Activated CD4-positive, alpha-beta T cell treated with anti-CD3 and anti-CD28 coated beads, Interleukin-2, amount 10 ng/mL, durations not matched to agents 7 days and 5 days (primary cell): ENCODE measurements at places on chromosomes 5 and 9.

DNA sequence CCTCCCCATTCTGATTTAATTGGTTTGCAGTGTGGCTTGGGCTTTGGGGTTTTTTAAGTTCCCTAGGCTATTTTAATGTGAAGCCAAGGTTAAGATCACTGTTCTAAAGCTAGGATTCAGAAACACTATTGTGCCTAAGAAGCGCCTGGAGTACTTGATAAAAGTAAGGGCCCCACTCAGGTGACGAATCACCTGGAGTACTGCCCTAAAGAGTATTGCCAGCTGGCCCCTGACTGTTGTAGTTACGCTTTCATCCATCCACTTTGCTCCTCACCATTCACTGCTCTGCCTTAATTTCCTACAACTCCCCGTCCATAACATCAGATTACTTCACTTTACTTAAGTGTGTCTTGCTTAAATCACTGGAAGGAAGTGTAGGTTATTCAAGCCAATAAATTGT lies 119.3 kb downstream of the CD180 start:
- DNase-seq: no peak

- no peak for DNase-seq
These were observed 48.7 kb downstream of the MARCHF3 start for GRCh38 chr5:126981701-126982100.

DNA sequence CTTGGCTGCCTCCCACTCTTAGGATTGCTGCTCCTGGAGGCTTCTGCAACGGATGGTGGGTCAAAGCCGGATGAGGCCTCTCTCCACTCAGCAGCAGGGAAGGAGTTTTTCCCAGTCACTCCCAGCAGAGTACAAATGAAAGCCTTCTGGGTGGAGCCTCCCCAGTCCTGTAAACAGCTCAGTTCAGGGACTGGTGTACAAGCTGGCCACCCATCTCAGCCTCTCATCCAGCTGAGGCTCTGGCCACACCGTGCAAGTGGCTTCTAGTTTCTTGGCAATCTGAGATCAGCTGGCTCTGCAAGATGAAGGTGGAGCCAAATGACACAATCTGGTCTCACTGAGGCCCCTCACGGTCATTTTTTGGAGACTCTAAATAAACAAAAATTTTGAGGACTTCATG lies 10.0 kb downstream of the GPX3 start:
- DNase-seq: no peak

GRCh38 chr9:97907046-97907445 lies 15.3 kb downstream of the TRMO start:
- peak; percentile 39 for DNase-seq

GRCh38 chr5:172533399-172534228 lies 79.3 kb upstream of the SH3PXD2B start:
- DNase-seq: no peak

GRCh38 chr9:36846621-36847020 lies 187.4 kb downstream of the PAX5 start:
- no peak for DNase-seq

- DNase-seq: no peak
These were observed 51.1 kb downstream of the KLHL3 start for GRCh38 chr5:137684761-137685160.

GRCh38 chr5:103374473-103374963 lies 116.0 kb downstream of the MACIR start:
- DNase-seq: no peak

DNA sequence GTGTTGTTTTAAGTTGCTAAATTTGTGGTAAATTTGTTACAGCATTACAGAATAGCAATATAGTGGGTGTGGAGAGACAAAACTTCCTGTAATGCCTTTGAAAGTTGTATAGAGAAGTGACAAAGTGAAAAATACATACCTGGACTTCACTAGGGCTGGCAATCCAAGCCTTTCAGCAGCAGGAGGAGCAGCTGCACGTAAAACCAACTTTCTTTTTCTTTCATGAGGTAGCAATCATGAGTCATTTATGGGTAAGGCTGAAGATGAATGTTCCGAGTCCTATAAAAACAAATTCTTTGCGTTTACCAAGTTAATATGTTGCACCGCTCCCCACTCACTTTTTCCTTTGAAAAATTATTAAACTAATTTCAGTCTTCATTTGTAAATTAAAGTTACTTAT lies 1138.2 kb downstream of the TAF11L14 start:
- no peak for DNase-seq

DNA sequence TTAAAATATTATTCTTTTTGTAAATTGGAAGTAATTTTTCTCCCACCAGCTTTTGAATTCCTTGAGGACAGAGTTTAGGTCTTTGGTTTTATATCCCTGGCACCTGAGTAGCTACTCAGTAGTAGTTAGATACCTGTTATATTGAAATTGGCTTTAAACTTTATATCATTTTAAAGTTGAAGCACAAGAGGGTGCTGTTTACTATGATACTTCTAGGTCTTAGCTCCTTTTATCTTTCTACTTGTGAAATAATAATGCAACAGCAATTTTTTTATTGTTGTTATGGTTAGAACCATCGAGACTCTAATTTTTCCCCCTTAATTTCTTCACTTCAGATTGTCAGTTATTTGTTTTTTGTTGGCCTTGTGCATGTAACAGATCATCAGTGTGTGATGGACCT lies 46.3 kb downstream of the AP3S1 start:
- no peak for DNase-seq

DNA sequence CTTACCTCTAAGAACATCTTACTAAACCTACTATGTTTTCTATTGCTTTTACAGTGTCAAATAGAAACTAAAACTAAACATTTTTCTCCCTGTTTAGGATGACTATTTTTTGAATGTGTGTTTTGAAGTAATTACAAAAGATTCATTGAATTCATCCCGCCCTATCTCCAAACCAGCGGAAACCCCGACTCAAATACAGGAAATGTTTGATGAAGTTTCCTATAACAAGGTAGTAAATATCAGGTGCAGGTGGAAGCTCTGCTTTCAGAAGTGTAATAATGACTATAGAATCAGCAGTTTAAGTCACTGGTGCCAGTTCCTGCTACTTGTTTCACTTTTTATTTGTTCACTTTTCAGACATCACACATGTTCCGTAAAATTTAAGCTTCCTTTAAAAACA lies 20.0 kb downstream of the ERAP2 start:
- DNase-seq: peak; percentile 64

DNA sequence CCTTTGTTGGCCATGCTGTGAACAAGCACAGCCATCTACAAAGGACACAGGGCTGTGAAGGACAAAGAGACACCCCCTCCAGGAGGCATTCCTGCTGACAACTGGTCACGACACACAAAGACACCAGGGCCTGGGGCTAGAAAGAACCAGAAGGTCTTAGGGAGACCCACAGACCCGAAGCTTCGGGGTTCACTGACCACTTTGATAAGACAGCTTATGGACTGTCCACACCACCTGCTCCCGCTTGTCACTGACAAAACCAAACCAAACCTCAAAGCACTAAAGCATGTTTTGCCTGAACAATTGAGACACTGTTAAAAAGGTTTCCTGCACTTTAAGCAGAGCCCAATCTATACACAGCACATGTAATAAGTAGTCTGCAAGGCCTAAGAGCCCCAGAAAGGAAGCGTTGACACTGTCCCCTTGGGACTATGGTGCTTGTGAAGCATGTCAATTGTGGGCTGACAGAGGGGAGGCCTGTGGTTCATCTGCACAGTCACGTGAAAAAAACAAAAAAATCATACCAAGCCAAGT lies 185.0 kb downstream of the GAPVD1 start:
- DNase-seq: no peak

- no peak for DNase-seq
These were observed 23.1 kb upstream of the AKNA start for GRCh38 chr9:114410910-114411309.

DNA sequence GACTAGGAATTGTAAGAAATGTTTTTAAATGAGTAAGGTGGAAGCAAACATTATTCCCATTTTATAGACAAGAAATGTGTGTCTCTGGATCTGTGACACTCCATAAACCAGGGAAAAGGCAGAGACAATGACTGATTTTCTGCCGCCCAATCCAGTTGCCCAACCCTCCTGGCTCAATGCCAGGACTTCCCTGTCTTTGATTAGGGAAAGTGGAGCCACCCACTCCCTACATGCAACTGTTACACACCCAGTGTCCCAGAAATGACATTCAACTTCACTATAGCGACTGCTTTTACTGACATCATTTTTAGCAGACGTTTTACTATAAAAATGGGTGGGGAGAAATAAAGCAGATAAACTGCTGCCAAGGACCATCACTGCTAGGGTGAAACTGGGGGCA lies 79.7 kb downstream of the THBS4 start:
- no peak for DNase-seq

DNA sequence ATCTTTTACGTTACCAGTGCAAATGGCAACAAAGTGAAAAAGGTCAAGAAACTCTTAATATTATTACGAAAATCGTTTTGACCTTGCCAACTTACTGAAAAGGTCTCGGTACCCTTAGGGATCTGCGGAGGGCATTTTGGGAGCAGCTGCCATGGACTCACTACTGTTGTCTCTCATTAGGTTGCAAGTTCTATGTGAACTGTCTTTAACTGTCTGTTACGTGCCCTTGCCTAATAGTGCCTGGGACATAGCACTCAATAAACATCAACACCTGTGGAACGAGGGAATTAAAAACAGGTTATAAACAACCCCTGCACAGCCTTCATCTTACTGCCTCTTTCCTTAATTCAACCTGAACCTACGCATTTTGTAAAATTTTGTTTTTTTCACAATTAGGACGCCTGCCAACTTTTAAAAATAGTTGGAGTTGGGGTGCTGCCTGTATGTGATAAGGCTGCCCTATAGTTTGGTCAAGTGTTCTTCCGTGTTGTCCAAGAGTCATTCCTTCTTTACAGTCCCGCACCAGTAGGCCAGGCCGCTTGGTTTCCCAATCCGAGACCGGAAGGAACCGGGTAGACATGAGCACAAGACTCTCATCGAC lies 527 bp upstream of the SREK1 start:
- no peak for DNase-seq

GRCh38 chr9:99013550-99013949 lies 69.8 kb downstream of the COL15A1 start:
- peak; percentile 35 for DNase-seq

DNA sequence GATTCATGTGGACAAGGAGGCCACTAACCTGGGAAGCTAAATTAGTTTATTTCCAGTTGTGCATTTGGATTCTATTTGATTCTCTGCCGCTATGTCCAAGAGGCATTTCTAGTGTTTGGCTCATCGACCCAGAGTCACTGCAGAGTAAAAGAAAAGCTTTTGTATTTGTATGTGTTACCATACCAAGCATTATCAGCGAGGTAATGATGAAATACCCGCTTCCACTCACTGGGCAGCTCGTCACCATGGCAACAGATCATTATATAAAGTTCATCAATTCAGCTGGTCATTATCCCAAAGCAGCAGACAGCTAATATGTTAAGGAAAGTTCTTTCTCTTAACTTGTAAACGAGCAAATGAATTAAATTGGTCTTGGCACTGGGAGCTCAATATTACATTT lies 380.3 kb downstream of the SEMA5A start:
- no peak for DNase-seq

DNA sequence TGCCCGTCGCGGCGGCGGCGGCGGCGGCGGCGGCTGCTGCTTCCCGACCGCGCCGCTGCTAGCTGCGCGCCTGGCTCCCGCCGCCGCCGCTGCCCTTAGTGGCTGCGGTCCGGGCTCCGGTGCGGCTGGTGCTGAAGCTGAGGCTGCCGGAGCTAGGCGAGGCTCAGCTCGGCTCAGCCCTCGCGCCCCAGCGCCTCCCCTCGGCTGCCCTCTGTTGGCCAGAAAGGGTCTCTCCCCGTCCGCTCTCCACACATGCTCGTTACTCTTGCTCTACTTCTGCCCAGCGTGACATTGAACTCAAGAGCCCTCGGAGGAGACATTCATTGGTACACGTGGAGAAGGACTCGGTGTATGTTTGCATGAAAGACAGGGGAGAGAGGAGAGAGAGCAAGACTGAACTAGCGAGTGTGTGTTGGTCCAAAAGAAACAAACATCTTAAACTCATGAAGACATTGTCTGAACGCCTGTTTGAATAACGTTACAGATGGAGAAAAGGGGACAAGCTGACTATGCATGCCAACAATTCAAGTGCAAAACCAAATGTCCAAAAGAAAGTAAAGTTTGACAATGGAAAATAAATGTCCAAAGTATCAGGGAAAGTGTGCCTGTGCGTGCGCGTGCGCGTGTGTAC lies at the start of gene HCN1:
Gene HCN1, minus strand, starts transcription at position 175 of the 631 bp plus-strand sequence.
- peak; percentile 30 for DNase-seq

DNA sequence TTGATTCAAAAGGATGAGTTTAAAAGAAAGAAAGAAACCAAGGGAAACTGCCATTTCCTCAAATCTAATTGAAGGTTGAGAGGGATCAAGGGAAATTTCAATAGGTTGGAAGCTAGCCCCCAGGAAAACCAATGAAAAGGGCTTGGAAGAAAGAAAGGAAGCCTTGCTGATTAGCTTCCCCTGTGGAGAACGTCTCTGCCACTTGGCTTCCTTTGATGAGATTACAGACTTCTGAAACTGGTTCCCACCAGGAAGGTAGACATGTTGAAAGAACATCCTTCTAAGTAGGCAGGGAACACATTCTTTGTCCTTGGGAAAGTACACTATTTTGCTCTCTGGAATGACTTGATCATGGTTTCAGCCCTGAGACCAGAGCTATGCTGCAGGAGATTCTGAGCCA lies 65.5 kb upstream of the DMRTA1 start:
- no peak for DNase-seq

DNA sequence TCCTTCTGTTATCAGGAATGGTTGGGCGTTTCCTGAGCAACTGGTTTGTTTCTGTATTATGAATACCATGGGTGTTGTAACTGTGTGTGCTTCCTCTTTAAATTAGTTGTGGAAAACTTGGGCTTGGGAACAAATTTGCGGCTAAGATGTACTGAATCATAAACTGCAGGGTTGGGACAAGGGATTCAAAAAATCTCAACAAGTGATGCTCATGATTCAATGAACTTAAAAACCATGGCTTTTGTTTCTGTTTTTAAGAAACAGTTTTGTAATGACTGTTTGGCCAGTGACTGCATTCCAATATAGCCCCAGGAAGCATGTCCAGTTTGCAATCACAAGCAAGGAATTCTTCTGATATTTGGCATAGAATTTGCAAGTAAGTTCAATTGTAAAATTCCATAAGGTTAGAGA lies 657.5 kb upstream of the WWC1 start:
- DNase-seq: no peak

DNA sequence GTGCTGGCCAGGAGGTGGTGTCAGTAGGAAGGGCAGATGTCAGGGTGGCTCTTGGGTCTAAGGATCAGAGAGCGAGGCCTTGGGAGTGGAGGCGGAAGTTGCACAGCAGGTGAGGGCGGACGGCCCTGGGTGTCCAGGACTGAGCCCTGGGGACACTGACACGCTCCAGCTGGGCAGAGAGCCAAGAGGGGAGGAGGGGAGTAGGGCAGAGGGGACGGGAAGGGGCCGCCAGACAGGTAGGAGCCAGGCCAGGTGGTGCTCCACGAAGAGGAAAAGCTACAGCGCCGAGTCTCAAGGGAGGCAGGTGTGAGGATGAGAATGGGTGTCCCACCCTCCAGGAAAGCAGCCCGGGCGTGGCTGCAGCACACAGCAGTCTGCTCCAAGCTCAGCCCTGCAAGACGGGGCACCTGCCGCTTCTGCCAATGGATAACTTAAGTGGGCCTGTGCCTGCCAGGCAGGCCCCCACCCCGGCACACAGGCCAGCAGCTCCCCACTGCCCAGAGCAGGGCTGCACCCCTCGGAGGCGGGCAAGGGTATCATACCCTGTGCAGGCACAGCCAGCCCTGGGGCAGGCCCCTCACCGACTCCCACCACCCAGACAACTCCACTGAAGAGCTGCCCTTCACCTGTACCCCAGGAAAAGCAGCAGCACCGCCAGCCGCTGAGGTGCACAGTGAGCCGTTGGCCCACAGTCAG lies 4.9 kb downstream of the TPRN start:
- DNase-seq: no peak
